ENCODE measurements at places on chromosomes 16 and 17.

DNA sequence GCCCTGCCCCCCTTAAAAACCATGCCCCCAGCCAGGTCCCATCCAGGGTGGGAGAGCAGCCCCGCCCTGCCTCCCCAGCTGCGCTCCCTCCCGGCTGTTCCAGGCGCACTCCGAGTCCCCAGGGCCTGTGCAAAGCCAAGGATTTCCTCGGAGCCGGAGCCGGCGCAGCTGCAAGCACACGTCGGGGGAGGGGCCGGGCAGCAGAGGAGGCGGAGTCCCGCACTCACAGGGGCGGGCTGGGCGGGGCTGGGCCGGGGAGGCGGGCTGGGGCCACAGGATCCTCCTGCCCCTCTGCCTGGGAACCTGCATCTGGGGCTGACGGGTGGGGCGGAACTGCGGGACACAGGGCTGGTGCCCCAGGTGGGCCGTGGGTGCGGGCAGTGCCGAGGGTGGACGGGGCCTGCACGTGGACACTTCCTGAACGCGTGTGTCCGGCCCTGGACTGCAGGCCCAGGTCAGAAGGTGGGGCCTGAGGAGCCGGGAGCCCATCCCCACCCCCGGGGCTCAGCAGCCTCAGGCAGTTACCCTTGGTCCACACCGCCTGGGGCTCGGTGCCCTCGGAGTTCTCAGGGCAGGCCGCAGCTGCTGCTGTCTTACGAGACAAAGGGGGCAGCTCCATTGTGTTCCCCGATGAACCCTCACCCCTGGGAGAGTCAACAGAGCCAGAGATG lies 24.0 kb upstream of the SSTR5 start:
- no peak for DNase-seq

DNA sequence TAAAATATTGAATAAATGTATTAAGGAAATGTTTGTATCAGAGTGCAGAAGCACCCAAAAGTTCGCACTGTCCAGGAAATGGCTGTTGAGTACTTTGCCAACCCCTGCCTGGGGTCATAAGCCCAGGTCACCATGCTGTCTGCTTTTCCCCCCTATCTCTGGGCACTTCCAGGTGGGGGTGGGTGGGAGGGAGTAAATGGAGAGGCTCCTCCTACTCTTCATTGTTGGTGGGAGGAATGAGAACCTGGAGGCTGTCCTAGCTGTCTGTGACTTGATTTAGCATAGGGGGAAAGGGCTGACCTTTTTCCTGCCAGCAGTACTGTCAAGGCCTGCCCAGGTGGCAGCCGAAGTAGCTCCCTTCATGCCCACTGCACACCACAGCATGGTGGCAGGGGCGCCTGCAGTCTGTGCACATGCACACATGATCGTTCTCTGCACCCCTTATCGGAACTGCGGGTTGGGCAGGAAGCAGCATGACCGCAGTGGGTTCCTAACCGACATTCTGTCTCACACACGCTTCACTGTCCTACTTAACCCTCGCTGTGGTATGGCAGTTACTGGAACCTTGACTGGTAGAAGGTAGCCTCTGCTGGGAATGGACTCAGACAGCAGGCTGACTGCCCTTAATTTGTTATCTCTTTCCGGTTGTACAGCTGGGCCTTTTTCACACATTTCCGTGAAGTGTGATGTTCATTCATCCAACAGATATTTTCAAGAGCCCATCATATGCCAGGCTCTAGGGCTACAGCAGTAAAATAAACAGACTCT lies 41.5 kb downstream of the LDHD start:
- DNase-seq: peak; percentile 56

GRCh38 chr16:88922114-88922825 lies 54.7 kb downstream of the CBFA2T3 start:
- DNase-seq: peak; percentile 32

GRCh38 chr17:8835106-8835505 lies 32.4 kb downstream of the PIK3R6 start:
- DNase-seq: no peak

DNA sequence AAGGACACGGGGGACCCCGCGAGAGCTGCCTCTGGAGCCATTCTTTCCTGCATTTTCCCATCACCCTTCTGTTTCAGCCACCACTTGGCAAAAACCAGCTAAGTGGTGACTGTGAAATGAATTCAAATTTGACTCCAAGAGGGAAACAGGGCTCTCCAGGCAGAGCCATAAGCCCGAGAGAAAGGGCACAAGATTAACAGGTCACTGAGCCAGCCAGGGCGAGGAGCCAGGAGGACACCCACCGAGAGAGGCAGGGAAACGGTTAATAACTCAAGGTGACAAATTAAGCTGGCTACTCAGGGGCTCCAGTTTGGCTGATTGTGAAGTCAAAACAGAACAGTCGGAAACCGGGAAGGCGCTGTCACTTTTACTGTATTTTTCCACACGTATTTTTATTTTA lies 67.8 kb upstream of the SOX9 start:
- DNase-seq: no peak
